ENCODE measurements at places on chromosomes 7 and 10.

- no peak for DNase-seq
These were observed 86.2 kb downstream of the PRR15 start for GRCh38 chr7:29649876-29650275.

DNA sequence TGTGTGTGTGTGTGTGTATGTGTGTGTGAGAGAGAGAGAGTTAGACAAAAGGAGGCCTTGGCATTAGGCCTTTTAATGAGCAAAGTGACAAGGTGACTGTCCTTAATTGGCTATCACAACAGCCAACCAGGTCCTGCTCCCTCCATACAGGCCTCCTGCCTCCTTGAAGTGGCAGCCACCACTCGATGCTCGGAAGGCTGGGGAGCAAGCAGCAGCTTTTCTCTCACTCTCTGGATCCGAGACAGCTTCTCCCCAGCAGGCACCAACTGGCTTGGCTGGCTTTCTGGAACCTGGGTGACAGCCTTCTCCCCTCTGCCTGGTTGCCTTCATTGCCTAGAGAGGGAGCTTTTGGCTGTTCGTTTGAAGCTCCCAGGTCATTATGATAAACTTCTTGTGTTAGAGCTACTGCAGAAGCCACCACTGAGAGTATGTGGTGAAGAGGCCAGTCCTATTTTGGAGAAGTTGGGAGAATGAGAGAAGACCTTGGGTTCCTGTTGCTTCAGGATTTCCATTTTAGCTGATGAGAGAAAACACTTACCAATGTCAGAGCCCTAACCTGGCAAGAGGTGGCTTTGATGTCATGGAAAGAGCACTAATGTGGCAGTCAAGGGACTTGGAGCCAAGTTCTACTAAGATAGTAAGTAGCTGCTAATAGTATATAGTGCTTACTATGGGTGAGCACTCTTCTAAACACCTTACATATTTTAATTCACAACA is 37.6 kb downstream of the RPS24 start:
- no peak for DNase-seq

GRCh38 chr10:132346806-132347205 is 14.8 kb downstream of the LRRC27 start:
- no peak for DNase-seq

DNA sequence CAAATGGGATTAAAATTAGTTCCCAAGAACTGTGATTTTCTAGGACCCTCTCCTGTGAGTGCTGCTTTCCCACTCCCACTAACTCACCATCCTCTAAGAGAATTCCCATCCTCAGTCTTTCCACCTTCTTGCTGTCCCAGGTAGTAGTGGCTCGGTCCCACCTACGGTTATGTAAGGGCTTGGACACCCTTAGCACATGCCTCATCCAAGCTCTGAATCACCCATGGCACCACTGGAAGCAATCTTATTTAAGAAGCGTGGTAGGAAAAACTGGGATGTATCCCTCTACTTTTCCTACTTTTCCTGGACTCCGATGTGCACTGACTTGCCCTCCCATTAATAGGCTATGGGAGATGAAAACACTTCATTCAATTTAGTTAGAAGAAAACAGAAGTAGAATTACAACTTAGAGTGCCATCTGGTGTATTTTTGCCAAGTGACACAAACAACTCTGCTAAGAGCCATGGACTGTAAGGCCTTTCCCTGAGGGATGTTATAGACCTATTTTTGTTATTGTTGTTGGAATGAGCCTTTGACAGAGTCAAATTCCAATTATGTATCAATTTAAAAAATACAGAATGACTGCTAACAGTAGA is 13.7 kb upstream of the ANKRD22 start:
- DNase-seq = no peak
